ENCODE measurements at places on chromosomes 6 and 20. TPM values are rescaled to one million over a fixed set of nuclear protein-coding genes. Genes with fewer than 3 reads are reported as not detected.

The COQ3 gene
- 3.0 TPM for total RNA-seq

The KHDC1L gene
- total RNA-seq = not detected

The NHLRC1 gene
- 0.99 TPM for total RNA-seq

The SPTLC3 gene
- total RNA-seq = 0.09 TPM

The GPR6 gene
- not detected for total RNA-seq

The CTAGE9 gene
- not detected for total RNA-seq

The FOXF2 gene
- not detected for total RNA-seq
